ENCODE measurements at places on chromosomes 12 and 14.

GRCh38 chr14:44910821-44911220 lies 50.9 kb downstream of the KLHL28 start:
- no peak for DNase-seq

- DNase-seq, result no peak
These were observed 17.2 kb upstream of the PIWIL1 start for GRCh38 chr12:130320536-130320935.

DNA sequence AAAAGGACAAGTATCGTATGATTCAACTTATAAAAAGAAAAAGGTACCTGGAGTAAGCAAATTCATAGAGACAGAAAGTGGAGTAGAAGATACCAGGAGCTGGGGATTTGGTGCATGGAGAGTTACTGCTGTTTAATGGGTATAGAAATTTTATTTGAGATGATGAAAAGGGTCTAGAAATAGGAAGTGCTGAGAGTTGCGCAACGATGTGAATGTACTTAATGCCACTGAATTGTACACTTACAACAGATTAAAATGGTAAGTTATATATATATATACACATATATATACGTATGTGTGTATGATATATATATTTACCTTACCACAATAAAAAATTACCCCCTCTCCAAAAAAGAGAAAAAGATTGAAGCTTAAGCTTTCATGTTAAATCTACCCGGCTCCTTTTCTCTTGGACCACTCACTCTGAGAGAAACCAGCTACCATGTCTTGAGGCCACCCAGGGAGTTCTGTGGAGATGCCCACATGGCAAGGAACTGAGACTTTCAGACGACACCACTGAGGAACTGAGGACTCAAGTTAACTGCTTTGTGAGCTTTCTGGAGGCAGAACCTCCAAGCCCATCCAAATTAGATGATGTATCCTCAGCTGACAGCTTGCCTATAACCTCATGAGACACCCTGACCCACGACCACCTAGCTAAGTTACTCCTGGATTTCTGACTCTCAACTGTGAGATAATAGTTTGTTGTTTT lies 130.0 kb upstream of the BTG1 start:
- no peak for DNase-seq

DNA sequence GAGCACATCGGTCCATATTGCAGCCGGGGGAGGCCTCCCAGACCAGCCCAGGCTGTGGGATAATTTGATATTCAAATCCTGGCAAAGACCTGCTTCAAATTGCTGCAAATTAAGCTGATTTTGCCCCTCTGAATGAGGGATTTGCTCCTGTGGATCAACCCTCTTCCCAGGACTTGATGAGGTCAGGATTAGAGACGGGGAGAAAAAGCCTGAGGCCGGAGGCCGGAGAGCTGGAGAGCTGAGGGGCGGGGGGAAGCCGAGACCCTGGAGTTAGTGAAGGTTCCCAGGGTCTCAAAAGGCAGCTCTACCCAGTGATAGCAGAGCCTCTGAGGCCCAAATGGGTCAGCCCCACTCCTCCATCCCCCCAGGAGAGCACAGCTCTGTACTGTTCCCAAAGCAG lies 17.5 kb upstream of the VSX2 start:
- DNase-seq, result no peak

DNA sequence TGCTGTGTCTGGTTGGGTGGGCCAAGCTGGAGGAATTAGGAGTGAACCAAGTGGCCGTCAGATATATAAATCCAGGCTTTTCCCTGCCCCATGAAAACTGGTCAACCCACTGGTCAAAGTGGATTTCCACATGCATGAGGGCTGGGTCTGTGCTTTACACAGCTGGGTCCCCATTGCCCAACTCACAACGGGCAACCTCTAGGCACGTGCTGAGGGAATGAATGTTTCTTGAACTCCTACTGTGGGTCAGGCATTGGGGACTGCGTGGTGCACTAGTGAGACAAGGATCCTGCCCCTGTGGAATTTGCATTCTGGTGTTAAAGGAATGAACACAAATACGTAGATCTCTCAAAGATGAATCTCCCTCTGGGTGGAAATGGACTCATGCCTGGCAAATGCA lies 7.5 kb upstream of the AACS start:
- DNase-seq, result no peak

DNA sequence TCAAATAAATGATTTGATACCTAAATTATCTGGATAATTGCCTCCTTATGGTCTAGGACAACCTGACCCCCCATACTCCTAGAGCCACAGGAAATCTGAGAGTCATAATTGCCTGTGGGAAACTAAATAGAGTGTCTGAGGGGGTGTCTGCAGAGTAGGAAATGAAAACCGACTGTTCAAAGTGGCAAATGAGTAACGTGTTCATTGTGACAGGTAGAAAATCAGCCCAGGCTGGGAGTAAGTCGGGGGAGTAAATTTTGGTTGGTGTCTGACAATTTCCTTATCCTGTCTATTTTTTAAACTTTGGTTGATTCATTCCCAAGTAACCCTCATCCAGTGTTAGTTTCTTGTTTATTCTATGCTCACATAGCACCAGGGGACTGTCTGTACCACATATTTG lies 51.6 kb upstream of the HOXC13 start:
- no peak for DNase-seq
